ENCODE measurements at places on chromosomes 13 and 19. TPM values are rescaled to one million over a fixed set of nuclear protein-coding genes. Genes with fewer than 3 reads are reported as not detected.
A peak's percentile ranks its signal among the peaks of the same experiment; 100 is the strongest.

- peak; percentile 36 for DNase-seq
These were observed 5.4 kb downstream of the CCDC61 start for GRCh38 chr19:46000491-46001246.

- DNase-seq: no peak
These were observed 141.9 kb downstream of the PCCA start for GRCh38 chr13:100230769-100231149.

DNA sequence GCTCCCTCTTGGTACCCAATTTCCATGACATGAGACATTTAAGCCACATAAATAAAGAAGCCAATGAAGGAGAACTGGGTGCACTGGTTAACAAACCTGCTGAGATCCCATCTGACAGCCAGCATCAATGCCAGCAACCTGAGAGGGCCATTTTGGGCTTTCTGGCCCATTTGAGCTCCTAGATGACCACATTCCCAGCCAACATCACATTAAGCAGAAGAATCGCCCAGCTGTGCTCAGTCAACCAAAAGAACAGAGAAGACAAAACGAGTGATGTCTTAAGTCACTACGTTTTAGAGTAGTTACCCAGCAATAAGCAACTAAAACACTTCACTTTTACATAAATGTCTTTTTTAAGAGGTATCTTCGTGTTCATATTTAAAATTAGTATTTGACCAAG is 21.9 kb downstream of the LCP1 start:
- no peak for DNase-seq

DNA sequence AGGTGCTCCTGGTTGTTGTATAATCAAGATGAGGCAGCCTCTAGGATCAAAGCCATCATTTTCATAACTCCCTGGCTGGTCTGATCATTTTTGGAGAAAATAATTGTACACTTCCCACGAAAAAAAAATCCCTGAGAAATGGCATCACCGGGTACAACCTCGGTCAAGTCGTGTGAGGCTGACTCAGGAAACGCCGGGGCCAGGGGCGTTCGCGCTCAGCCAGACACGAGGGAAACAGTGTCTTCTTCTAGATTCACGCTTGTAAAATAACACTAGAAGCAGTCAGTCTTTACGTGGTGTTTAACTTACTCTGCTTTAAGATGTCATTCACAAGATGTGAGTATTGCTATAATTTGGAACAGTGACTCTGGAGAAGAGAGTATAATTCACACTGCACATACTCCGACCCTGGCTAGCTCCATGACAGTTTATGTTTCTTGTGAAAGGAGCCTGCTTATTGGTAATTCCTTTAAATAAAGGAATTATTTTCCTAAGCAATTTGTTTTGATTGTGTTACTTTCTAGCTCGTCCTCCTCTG is 109.0 kb upstream of the SOX1 start:
- no peak for DNase-seq

- DNase-seq: no peak
These were observed 4.3 kb downstream of the NDUFS7 start for GRCh38 chr19:1387684-1388636.

GRCh38 chr13:110319774-110320509 is 12.9 kb downstream of the COL4A2 start:
- DNase-seq: peak; percentile 92

GRCh38 chr19:5963855-5964254 is 14.1 kb downstream of the RANBP3 start:
- DNase-seq: no peak

DNA sequence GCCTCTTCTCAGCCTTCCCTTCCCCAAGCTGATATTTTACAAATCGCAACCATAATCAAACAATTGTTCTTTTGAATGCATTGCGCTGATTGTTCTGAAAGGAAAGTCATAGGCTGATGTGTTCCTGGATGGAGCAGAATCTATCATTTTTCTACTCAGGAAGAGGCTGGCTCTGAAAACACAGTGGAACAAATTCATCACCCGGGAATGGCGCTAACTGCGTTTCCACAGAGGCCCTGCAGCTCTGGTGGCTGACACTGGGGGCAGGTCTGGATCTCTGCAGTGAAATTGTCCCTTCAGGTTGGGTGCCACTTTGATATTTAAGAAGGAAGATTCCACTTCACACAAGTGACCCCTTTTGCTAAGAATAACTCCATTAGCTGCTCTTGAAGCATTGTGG is 1060.8 kb downstream of the UQCRFS1 start:
- no peak for DNase-seq

DNA sequence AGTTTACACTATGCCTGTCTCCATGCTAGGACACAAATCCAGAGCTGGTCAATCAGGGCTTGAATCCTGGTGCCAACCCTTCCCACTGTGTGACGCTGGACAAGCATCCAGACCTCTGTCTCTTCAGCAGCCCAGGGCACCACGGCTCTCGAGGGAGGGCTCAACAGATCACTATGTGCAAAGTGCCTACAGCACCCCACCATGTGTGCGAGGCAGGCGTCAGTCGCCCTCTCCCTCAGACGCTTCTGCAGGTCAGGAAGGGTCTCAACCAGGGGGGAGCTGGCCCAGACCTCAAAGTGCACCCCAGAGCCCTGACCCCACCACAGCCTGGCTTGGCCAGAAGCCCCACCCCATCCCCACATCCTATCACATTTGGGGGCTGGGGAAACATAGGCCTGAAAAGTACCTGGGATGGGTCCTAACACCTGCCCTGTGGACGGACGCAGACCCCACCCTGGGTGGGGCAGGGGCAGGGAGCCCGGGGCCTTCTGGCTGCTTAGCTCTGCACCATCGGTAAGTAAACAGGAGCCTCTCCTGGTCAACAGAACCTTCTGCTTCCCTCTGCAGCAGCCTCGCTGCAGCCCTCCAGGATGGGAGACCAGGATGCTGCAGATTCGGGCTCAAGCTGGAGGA is 2.9 kb upstream of the C2CD4C start:
- DNase-seq: no peak

GRCh38 chr19:7460562-7460966 is 28.3 kb downstream of the PEX11G start:
- no peak for DNase-seq

- DNase-seq: peak; percentile 42
These were observed 9.0 kb downstream of the KLK13 start for GRCh38 chr19:51055866-51056265.

DNA sequence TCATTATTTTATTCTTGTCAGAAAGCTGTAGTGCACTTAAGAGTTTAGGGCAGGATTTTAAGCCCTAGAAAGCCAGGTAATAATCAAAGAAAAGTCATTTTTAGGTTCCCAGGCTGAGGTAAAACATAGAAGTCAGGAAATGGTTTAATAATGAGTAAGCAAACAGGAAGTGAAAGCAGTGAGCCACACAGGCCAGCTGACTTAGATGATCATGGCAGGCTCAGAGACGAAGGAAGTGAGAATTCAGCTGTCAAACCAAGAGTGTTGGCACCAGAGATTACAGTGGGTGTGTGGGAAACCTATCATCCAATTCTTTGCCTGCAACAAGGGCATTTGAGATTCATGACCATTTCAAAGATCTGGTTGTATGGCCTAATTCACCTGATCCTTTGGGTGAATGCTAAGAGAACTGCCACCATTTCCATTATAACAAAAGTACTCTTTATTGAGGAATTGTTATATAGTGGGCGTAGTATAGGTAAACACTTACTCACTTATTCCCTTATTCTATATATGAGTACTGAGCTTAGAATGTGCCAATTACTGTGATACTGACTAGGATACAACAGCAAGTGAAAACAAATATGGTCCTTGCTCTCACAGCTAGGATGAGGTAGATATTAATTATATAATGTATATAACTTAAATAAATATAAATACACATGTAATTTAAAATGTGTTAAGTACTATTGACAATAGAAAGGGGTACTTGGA is 103.7 kb upstream of the EDNRB start:
- peak; percentile 87 for DNase-seq

DNA sequence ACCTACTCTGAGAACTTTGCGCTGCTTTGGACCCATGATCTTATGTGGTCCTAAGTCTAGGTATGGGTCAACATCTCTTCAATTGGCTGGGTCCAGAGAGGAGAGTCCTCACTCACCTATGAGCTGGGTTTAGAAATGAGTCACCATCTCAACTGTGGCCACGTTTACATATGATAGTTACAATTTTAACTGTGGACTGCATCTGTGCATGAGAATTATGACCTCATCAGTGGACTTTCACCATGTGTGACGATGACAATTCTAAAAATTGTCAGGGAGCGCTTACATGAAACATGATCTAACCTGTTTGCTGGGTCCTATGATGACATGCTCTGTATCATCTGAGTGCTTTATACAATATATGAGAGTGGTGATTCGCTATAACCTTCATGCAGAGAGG is 12.7 kb upstream of the ZNF724 start:
- DNase-seq: no peak

DNA sequence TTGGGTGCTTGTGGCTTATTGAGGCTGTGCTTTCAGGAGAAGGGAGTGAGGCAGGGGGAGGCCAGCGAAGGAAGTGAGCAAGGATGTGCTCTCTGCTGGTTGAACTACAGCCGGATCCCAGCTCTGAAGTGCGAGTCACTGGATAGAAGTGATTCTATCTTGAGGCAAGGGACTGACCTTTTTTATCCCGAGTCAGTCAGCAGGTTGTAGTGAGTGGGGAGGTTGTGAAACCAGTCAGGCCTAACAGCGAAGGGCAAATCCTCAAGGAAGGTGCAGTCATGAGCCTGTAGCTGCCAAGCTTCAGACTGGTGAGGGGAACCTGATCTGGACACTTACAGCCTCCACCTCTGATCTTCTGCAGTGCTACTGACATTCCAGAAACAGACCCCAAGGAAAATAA is 18.6 kb downstream of the SCEL start:
- DNase-seq: peak; percentile 64

- no peak for DNase-seq
These were observed 1095.4 kb upstream of the PCDH20 start for GRCh38 chr13:62510906-62511655.

- DNase-seq: peak; percentile 35
These were observed 38.4 kb downstream of the BRD4 start for GRCh38 chr19:15293781-15294491.

DNA sequence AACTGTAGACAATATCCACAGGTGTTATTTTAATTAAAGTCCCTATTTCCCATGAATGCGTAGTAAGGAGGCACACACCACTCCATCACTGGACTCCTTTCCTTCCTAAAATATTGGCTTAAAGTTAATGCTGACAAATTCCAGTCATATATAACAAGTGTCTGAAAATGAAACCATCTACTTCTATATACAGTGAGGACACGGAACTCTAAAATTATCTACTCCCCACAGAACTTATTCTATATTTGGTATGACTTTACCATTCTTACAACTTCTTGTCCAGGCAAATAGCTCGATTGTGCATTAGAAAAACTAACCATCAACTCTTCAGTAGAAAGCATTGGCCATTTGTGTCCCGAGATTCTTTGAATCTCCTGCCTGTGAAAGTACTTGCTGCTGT is 1560.2 kb downstream of the EFNB2 start:
- no peak for DNase-seq

- DNase-seq: no peak
These were observed 180.8 kb upstream of the GPC6 start for GRCh38 chr13:93045836-93046235.

DNA sequence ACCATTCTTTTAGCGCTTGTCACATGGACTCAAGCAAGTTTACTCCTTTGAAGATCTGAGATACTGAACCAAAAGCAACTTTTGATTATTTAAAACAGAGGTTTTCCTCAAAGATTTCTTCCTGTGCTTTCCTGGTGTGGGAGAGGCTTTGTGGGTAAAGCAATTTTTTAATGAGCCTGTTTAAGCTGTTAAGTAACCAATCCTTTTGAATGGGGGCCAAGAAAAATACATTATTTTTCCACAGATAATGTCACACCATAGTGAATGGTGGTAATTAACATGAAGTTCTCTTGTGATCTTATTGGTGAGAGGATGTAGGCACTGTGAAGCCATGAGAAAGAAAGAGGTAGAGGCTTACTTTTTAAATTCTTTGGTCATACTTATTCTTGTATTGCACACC is 55.8 kb upstream of the OBI1 start:
- DNase-seq: no peak

DNA sequence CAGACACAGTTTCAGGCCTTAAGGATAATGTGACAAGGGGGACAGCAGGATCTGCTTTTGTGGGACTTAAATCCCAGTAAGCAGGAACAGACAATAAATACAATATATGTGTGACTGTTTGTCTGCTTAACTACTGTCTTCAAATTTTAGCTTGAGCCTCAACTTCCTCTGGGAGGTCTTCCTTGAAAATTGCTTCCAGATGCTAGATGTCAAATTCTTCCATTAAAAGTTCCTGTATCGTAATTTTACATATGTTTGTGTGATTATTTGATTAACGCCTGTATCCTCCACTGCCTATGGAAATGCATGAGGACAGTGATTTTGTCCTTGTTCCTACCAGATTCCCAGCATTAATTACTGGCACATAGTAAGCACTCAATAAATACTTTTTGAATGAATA is 385.5 kb downstream of the NDFIP2 start:
- no peak for DNase-seq

DNA sequence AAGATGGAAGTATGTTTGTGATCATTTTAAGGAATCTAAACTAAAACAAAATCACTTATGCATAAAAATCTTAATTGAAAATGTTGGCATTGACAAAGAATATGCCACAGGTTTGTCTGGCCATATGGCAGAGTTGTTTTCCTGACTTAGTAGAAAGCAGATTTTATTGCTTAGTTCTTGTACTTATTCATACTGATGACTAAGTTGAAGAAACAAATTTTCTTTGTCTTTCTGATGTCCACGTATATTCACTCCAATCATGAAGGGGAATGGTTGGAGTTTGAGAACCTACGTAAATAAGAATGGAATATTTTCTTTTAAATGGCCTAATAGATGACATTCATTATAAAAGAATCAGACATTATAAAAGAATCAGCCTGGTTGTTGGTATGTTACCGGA is 8.0 kb upstream of the GPC6 start:
- DNase-seq: peak; percentile 5

DNA sequence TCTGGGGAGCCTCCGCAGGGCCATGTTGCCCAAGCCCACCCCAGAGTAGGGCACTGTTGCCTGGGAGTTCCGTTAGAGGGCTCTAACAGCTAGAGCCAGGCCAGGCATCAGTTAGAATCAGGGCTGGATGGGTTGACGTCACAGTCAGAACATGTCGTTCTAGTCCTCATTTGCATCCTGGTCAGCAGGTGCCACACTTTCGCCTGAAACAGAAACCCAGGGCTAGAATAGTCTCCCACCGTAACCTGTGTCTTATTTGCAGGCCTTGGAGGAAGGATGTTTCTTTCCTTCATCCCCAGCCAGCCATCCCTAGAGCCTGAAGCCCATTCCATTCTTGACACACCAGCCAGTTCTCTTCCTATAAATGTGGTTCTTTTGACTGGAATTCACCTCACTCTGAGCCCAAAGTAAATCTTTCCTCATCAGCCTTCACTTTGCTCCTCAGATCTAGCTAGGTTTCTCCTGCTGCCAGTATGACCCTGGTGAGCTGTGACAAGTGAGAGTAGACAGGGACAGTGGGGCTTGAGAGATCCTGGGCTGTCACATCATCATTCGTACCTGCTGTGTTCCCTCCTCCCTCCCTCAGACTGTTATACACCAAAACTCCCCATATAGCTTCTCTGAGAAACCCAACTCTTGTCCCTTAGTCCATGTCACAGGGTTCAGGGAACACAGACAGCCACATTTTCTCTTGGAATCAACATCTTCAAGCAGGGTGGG is 12.2 kb upstream of the CCDC97 start:
- no peak for DNase-seq

The ZNF69 gene
- total RNA-seq: under 0.01 TPM

The ERICH6B gene
- not detected for total RNA-seq

The PSG5 gene
- total RNA-seq: not detected

The KLK11 gene
- 52.0 TPM for total RNA-seq

The IFNL1 gene
- not detected for total RNA-seq

The KLK12 gene
- total RNA-seq: not detected
